Stimulated activated CD8-positive, alpha-beta memory T cell treated with anti-CD3 and anti-CD28 coated beads, Interleukin-4, amount 100 ng/mL, for 24 hours (primary cell): ENCODE measurements at places on chromosomes 1 and 21.
A peak's percentile ranks its signal among the peaks of the same experiment; 100 is the strongest.

DNA sequence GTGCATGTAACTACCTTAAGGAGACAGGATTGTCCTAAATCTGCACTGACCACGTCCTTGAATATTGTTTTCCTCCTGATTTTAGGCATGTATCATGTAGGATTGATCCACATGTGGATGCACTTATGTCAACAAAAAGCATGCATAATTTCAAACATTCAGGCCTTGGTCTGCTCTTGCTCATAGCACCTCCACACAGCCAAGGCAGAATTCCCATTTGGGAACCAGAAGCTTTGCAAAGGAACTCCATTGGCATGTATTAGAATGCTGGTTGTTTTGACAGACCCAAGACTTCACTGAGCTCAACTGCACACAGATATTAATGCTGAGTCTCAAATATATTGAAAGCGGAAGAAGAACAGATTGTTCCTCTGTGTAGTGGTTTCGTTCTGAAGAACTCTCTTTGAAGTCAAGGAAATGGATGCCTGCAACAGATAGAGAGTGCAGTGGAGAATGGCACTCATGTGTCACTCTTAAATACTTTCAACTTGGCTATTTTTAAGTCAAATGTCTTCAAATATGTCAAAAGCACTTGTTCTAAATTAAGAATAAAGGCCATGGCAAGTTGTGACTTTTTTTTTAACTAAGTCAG lies 387.6 kb downstream of the LTN1 start:
- DNase-seq: no peak

DNA sequence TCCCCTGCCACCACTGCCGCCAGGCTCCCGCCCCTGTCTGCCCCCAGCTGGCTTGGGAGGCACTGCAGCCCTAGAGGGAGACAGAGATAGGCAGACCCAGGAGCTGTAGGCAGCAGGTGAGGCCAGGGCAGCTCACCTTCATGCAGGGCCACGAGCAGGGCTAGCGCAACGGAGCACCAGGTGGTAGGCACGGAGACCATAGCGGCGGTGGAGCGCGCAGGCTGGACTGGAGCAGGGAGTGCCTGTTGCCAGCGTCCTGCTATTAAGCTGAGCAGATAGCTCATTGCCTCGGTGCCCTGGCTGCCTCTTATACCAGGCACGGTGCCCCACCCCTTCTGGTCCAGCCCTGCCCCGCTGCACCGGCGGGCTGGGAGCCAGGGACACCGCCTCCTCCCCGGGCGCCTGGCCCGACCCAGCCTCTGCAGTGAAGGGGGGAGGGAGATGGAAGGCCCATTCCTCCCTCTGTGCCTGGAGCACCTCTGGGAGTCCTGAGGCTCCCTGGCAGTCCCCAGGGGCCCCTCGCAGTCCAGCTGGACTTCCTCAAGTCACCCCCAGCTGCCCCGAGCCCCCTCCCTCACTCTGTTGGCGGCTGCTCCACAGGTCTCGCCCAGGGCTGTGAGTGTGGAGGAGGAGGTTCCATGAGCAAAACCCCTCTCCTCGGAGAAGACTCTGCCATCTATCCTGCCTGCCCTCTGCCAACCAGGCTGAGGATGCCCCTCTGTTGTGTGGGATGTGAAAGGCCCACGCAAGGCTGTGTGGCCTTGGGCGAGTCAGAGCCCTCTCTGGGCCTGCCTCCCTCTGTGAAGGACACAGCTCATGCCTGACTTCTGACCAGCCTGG lies at the start of gene EDN2:
TSS of gene EDN2 (minus strand) at position 282 of the 840 bp plus-strand sequence. CDS start at position 200, 82 bp downstream.
- DNase-seq: no peak

DNA sequence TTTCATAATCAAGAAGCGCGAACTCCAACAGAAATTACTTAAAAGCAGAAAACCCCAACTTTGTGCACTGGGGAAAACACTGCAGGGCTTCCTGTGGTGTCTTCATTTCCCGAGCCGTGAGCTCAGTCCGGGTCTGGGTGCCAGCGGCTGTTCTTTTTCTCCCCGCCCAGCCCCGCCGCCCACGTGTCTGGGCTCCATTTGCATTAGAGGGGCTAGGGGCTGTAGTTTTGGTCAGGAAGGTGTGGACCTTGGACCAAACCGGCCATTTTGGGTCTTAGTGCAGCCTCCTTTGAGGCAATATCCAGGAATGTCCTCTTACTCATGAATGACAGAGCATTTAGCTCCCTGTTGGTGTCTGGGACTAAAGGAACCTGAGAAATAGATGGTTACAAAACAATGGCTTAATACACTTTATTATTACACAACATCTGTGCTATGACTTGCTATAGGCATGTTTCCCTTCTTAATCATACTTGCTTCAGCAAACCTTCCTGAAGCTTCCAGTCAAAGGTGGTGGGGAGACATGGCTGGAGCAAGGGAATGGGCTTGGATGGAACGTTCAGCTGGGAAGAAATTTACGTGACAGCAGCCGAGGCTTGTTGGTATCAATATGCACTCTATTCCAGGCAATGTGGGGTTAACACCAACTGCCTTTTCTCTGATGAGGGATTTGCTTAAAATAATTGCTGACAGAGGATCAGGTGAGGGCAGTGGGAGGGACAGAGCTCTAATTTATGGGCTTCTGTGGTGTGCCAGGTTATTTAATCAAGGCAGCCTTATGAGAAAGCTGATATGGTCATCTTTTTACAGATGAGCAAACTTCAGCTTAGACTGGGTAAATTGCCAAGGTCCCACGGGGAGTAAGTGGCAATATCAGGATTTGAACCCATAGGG lies 1.1 kb downstream of the AGTRAP start:
- DNase-seq: no peak

- DNase-seq: no peak
Observed at GRCh38 chr21:42163511-42163863, 55.5 kb upstream of the ABCG1 start.

DNA sequence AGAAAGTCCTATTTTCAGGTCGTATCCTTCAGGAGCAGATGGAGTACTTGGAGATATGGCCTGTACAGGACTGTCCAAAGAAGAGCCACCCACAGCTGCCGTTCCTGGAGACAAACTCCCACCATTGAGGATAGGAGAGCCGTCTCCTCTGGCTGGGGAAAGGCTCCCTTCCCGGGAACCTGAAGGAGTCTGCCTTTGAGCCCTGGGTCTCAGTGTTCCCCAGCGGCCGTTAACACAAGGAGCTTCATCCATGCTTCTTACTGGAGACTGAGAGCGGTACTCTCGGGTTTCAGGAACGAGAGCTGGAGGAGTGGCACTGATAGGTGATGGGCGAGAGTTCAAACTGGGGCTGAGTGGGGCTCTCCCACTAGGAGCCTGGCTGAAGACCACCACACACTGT lies 14.4 kb upstream of the CPLANE2 start:
- no peak for DNase-seq

DNA sequence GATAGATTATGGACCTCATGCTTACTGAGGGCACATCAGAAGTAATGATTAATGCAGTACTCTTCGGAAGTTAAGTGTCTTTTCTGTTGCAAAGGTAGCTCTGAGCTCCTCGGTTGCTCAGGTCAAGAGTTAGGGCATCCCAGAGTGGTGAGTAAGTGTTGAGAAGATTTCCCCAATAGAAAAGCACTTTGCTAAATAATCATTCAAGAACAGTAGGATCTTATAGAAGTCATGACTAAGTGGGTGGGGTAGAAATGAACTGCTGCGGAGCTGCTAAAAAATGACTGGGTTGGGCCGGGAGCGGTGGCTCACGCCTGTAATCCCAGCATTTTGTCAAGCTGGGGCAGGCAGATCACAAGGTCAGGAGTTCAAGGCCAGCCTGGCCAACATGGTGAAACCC lies 648.6 kb upstream of the CAMK1G start:
- DNase-seq: no peak

DNA sequence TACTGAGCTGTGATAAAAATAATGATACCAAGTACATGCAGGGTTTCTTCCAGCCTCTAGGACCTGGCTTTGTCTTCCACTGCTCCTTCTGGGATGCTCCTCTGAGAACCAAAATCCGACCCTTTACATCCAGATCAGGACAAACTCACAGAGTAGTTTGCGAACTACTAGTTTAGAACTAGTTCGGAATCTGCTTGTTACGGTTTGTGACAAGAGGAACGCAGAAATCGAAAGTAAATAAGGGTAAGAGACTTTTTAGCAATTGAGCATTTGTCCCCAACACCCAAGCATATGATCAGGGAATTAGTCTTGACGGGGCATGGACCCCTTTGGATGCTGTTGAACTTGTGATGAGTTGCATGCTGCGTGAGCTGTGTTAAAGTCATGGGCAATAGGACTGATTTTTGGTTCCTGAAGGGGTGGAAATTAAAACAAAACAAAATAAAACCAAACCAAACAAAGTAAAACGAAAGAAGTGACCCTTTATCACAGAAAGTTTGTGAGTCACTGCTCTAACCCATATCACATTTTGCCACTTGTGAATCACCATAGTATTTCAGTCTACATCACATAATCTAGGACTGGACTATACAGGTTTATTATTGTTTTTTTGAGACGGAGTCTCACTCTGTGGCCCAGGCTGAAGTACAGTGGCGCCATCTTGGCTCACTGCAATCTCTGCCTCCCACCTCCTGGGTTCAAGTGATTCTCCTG lies 35.7 kb upstream of the ERRFI1 start:
- DNase-seq: no peak

GRCh38 chr1:145720878-145721671 lies 1.8 kb downstream of the CD160 start:
- DNase-seq: peak; percentile 74

DNA sequence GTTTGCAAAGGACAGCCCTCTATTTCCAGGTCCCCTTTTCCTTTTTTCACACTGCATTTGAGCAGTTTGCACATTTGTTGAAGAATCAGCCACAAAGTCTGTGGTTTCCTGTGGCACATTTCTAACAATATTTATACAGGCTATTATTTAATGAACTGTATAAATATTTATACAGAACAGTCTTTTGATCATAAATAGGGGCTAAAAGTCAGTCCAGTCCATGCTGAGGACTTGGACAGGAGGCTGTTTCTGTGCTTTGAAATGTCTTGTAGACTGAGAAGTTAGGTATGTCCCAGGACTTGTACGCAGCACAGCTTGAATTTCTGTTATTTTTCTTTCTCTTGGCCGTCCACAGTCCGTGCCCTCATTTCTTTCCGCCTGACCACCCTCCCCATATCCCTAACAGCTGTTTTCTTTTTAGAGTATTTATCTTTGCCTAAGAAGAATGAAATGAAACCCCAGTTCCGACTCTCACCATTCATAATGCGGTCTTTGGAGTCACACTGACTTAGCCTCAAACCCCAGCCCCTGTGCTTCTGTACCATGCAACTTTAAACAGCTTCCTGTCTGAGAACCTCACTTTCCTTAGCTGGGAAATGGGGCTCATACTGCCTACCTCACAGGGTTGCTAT lies 19.7 kb downstream of the FGGY start:
- no peak for DNase-seq

DNA sequence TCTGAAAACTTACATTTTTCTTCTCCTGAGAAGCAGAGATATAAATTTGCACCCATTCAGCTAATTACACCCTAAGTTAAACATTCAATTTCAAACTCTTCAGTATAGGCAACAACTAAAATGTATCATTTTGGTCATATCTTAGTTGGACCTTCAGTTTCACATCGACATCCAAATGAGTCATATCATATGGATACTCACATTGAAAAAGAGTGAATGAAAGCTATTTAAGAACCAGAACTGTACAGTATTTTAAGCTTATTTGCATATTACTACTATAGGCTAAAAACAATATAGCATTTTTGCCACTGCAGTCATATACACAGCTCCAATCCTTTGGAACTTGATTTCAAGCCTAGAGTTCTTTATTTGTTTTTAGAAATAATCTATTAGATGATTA lies 33.6 kb downstream of the USP25 start:
- DNase-seq: no peak

GRCh38 chr1:32715901-32716311 lies 13.3 kb upstream of the SYNC start:
- no peak for DNase-seq

- DNase-seq: no peak
Observed at GRCh38 chr1:174818951-174819350, 180.8 kb upstream of the CACYBP start.

DNA sequence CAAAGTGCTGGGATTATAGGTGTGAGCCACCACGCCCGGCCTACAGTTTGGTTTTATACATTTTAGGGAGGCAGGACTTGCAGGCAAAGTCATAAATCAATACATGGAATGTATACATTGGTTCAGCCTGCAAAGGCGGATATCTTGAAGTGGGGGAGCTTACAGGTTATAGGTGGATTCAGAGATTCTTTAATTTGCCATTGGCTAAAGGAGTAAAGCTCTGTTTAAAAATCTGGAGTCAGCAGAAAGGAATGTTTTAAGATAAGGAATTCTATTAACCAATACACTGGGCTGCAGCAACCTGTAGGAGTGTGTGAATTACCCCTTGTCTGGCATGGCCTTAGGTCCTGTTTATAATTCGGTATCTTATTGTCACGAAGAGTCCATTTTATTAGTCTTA lies 57.6 kb downstream of the OPTC start:
- DNase-seq: no peak

GRCh38 chr1:178496410-178497135 lies at the start of gene CLEC20A:
Gene CLEC20A, minus strand, starts transcription at chr1:178496964. Its CDS starts 25 bp downstream, at chr1:178496939.
- DNase-seq: no peak

- DNase-seq: no peak
Observed at GRCh38 chr1:211236633-211237320, 22.4 kb upstream of the RCOR3 start.

DNA sequence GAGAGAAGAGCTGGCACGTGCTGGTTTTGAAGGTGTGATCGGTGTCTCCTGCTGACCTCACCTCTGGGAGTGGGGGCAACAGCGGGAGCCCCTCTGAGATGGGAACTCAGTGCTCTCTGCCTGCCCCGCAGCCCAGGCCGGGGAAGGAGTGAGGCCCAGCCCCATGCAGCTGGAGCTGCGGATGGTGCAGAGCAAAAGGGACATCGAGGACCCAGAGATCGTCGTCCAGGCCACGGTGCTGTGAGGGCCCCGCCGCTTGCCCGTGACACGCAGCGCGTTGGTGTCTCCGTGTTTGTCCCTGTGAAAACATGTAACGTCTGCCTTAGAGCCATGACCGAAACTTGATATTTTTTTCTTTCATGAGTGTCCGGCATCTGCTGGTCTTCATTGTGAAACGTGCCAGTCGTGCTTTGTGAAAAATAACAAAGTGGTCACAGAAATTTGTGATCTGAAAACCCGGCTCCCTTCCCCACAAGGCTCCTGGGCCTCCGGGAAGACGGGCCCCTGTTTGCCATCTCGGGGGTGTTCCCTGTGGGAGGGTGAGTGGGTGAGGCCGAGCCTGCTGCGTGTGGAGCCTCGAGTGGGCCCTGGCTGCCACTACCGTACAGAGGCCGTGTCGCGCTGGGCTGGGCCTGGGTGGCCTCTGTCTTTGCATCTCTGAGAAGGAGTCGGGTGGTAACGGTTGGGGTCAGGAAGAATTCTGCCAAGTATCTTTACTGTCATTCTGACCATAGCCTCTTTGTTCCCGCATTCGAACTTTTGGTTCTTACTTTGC lies 20.1 kb downstream of the CSTB start:
- DNase-seq: no peak

DNA sequence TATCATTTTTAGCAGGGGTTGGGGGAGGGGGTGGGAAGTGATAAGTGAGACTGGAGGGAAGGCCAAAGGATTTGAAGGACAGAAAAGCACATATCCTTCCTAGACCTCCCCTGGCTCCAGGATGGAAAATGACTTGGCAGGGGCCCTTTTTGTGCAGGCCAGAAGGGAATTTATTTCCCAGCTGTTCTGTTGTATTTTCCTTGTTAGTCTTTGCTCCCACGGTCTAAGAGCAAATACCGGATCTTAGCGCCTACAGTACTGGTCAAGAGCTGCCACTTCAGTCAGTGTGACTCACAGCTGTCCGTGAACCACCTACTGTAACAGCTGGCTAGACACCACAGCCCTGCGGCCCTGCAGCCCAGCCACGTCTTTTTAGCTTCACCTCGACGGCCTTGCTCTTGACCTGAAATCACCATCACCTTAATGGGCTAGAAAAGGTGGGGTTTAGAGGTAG lies 51.0 kb upstream of the ERRFI1 start:
- no peak for DNase-seq
